ENCODE measurements at places on chromosomes 4 and X. TPM values are rescaled to one million over a fixed set of nuclear protein-coding genes. Genes with fewer than 3 reads are reported as not detected.

DNA sequence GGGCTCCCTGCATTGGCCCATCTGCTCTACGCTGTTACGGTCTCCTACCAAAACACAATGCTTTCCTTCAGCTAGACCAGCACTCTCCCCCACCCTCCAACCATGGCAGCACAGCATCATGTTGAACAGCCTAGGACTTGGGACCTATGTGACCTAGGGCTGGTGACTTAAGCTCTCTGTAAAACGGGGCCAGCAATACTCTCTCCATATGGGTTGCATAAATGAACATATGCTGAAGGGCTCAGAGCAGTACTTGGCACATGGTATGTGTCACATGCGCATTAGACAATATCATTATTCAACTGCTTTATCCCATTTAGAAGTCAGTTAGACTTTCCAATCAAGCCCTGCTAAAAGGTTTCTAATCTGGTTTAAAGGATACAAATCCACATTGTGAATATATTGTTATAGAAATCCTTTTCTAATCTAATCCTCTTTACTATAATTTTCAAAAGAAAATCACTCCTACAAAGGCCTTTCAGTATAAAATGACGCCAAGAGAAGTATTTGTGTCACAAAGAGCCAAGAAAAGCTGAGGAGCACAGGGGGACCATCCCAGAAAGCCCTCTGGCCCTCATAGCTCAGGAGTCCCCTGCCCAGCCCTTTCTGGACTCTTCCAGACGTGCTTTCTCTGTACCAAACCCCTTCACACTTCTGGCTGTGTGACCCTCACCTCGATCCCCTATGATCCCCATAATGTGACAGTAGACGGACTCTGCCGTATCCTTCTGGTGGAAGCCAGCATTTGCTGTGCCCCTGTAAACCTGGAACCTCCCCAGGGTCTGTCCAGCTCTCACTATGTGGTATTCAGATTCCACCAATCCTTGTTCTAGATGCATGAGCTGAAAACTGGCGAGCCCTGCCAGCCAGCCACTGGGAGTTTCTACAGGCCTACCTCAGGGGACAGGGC is 42.3 kb downstream of the NSG1 start:
- DNase-seq = peak; percentile 46

DNA sequence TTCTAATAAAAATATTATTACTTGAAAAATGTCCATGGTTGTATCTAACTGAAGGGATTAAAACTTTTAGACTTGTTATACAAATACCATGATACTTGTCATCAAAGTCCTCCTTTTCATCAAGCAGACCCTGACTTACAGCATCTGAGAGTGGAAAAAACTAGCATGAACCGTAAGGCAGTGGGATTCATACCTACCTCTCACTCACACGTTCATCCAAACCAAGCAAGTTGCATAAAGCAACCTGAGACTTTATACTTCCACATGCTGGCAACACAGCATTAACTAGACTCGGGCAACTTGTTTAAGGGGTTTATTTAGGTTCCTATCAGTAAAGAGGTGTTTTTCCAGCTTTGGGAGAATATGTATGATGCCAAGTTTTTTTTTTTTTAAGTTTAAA is 22.6 kb upstream of the TLR7 start:
- DNase-seq = no peak

DNA sequence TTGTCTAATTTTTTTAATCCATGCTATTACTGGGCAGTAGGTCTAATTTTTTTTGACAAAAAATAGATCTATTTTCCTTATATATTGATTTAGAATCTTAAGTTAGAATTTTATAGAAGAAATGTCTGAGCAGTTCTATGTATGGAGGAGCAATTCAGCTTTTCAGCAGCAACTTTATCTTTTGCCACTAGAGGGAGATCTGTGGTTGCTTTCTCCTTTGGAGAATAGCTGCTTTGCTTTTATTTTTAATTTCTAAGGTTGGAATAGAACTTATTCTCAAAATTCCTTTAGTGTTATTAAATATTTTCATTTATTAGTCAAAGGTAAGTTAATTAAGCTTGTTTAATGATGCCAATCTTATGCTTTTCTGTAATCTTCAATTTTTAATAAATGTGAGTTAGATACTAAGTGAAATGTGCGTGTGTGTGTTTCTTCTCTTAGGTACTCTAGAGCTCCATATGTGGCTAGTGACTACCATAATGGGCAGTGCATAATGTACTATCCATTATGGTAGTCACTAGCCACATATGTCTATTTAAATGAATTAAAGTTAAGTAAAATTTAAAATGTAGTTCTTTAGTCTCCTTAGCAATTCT is 29.3 kb downstream of the FAM199X start:
- no peak for DNase-seq

HSFX2 gene
- total RNA-seq = 0.64 TPM

GRCh38 chrX:146854281-146854680 is 39.7 kb upstream of the CXorf51A start:
- DNase-seq = no peak

- DNase-seq = no peak
Measured at GRCh38 chrX:120109378-120109777, 6.3 kb downstream of the RHOXF1 start.

GRCh38 chr4:101954351-101954750 is 163.8 kb downstream of the BANK1 start:
- DNase-seq = no peak

- no peak for DNase-seq
Measured at GRCh38 chr4:72424006-72424405, 145.0 kb downstream of the ADAMTS3 start.

SLC9B1 gene
- 1.8 TPM for total RNA-seq

- DNase-seq = no peak
Measured at GRCh38 chr4:73723023-73723422, 17.3 kb upstream of the CXCL8 start.

- no peak for DNase-seq
Measured at GRCh38 chr4:108107729-108108382, 60.9 kb downstream of the LEF1 start.

CSN1S1 gene
- not detected for total RNA-seq

DNA sequence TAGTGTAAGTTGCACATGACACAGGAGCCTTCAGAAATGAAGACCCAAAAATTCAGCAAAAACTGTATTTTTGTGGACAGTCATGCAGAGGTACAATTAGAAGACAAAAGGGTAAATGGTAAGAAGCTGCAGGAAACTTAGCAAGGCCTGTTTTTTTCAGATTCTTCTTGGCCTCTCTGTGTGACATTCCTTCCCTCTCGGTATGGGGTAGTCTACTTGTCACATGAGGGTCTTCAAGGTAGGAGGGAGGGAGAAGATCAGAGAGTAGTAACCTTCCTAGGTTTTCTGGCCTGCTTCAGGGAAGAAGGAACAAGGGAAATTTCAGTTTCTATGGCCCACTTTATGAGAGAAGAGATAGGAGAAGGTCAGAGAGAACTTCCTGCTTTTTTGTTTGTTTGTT is 230.4 kb upstream of the PPP1R2C start:
- DNase-seq = no peak

TMEM192 gene
- 17.6 TPM for total RNA-seq

POU3F4 gene
- total RNA-seq = not detected

- no peak for DNase-seq
Measured at GRCh38 chrX:36083256-36083655, 163.7 kb downstream of the CFAP47 start.

SUPT20HL2 gene
- not detected for total RNA-seq

BEND2 gene
- not detected for total RNA-seq

DNA sequence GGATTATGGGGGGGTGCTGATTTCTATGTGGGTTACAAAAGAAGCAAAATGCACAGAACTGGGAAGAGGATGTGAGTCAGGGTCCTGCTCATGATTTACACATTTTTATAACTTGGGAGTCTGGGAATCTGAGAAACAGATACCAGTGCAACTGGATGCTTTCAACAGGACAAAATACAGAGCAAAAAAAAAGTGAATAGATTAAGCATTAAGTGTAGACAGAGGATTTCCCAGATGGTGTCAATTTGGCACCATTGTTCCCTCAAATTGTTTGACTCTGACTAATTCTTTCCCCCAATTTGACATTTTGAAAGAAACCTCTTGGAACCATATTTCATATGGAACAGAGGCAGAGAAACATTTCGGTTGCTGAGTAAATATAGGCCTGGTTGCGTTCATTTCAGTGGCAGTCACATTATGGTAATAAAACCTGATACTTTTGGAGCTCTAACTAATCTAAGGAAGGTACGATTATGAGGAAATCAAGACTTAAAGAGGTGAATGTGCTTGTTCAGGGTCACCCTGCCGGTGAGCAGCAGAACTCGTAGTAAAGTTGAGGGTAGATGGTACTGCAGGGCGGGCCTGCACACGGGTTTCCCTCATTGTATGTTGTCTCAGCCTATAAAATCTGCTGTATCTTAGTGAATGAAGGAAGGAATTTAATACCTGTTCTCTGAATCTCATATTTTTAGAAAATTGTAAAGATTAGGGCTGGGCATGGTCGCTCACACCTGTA is 18.7 kb upstream of the CDKL5 start:
- no peak for DNase-seq

- DNase-seq = no peak
Measured at GRCh38 chr4:186032259-186032658, 36.7 kb upstream of the TLR3 start.

- no peak for DNase-seq
Measured at GRCh38 chrX:13906093-13906492, 89.2 kb upstream of the GPM6B start.

NLGN3 gene
- 0.51 TPM for total RNA-seq

LNX1 gene
- total RNA-seq = 0.44 TPM

MXRA5 gene
- 188 TPM for total RNA-seq

GABRQ gene
- not detected for total RNA-seq

DNA sequence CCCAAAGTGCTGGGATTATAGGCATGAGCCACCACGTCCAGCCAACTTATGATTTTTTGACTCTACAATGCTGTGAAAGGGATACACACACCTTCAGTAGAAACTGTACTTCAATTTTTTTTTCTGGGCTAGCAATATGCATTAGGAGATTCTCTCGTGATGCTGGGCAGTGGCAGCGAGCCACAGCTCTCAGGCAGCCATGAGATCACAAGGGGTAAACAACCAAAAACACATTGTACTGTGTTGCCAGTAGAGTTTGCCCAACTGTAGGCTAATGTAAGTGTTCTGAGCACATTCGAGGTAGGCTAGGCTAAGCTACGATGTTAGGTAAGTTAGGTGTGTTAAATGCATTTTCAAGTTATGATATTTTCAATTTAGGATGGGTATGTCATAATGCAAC is 25.7 kb downstream of the RAB33A start:
- no peak for DNase-seq

- peak; percentile 84 for DNase-seq
Measured at GRCh38 chrX:153828723-153829548, 1.4 kb downstream of the PDZD4 start.

MAML3 gene
- total RNA-seq = 8.2 TPM

IL2 gene
- total RNA-seq = not detected

DNA sequence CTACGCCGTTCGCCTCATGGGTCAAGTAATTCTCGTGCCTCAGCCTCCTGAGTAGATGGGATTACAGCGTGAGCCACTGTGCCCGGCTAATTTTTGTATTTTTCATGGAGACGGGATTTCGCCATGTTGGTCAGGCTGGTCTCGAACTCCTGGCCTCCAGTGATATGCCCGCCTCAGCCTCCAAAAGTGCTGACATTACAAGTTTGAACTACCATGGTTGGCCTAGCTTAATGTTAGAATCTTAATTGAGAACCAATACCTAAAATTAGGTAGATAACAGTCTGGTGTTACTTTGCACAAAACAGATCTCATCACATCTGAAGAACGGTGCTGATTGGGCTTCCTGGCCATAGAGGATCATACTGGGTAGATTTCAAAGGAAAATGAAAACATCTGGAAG is 184.9 kb downstream of the VEGFC start:
- DNase-seq = no peak

DNA sequence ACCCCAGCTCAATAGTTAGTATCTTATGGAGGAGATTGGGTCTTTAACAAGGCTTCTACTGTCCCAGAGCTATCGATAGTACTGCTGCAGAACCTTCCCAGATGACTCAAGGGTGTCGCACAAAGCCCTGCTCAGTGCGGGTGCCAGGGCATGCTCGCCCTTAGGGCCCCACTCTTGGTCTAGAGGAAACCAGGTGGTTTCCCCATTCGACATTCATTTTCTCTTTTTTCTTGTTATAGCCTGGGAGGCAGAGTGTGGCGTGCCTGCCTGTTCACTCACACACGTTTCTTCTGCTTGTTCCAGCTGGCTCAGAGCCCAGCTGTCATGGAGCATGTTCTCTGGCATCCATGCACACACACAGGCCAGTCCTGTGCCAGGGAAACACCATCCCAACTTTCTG is 144.5 kb downstream of the SMIM20 start:
- no peak for DNase-seq

- DNase-seq = no peak
Measured at GRCh38 chrX:101347859-101348451, 587 bp downstream of the TIMM8A start.

DNA sequence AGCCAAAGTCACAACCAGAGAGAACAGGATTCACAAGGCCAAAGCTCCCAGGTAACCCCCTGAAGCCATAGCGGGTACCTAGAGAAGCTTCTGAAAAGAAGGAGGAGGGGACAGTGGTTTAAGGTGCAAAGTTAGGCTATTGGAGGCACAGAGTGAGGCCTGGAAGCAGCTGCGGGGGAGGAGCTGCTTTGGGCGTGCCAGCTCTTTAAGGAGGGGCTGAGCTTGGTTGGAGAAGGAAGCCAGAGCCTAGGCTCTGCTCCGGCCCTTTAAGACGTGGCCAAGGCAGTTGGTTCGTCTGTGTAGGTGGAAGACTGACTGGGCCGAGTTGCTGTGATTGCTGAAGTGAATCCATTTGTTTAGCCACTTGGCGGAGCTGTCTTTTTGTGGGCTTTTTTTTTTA is 1.5 kb downstream of the KLF8 start:
- DNase-seq = no peak

Data from osteocyte (in vitro differentiated cells).